Lung microvascular endothelial cell (primary cell): ENCODE measurements at places on chromosomes 6 and 20.

DNA sequence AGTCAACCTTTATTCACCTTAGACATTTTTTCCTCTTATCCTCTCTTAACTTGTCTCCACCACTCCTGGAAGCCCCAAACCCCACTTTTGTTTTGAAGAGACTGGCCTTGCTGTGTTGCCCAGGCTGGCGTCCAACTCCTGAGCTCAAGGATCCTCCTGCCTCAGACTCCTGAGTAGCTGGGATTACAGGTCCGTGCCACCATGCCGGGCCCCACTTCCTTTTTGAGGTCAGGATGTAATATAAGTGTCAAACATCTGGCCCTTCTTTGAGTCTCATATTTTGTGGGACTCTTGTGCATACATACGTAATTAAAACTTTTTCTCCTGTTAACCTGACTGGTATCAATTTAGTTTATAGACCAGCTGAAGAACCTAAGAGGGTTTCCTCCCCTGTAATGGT is 1.4 kb upstream of the CDK19 start:
- DNase-seq, result no peak

DNA sequence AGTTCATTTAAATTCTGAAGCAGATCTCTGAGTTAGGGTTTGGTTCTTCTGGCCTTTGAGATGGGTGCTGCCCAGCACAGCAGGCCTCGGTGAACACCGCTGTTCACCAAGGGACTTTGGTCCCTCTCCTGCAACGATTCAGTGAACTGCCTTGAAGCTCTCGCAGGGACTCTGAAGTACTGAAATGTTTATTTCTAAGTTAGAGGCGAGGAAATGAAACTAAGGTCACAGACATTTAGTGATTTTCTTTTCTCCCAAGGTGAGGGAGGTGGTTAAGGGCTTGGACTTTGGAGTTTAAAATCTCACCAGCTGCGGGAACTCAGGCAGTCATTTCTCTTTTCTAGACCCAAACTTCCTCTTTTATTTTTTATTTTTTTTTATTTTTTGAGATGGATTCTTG is 26.2 kb downstream of the E2F3 start:
- no peak for DNase-seq

- DNase-seq, result no peak
Observed at GRCh38 chr6:84867521-84867920, 103.1 kb upstream of the TBX18 start.

- DNase-seq, result no peak
Observed at GRCh38 chr20:37240337-37241067, 21.1 kb downstream of the GHRH start.

DNA sequence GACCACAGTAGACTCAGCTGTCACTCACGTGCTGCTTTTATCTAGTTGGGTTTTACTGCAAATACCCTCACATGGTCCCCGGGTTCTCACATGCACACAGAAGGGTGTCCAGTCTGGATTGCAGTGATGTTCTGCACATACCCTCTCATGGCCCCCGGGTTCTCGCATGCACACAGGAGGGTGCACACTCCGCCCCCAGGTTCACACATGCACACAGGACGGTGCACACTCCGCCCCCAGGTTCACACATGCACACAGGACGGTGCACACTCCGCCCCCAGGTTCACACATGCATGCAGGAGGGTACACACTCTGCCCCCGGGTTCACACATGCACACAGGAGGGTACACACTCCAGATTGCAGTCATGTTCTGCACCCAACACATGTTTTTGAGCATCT is 224.3 kb downstream of the ERMARD start:
- no peak for DNase-seq

DNA sequence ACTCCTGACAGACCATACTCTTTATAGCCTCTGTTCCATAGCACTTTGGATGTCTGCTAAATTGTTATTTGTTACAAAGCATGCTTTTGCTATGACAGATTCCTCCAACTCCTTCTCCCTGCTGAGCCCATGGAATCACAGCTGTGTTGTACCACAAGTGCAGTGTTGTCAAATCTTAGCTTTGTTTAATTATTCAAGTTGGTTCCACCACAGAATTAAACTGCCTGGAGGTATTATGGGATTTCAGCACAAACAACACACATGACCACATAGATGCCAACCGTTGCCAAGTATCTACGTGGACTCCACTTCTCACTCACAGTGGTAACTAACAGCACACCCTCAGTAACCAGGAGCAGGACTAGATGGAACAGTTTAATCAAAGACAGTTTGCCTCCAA is 32.7 kb upstream of the MARCKS start:
- no peak for DNase-seq

DNA sequence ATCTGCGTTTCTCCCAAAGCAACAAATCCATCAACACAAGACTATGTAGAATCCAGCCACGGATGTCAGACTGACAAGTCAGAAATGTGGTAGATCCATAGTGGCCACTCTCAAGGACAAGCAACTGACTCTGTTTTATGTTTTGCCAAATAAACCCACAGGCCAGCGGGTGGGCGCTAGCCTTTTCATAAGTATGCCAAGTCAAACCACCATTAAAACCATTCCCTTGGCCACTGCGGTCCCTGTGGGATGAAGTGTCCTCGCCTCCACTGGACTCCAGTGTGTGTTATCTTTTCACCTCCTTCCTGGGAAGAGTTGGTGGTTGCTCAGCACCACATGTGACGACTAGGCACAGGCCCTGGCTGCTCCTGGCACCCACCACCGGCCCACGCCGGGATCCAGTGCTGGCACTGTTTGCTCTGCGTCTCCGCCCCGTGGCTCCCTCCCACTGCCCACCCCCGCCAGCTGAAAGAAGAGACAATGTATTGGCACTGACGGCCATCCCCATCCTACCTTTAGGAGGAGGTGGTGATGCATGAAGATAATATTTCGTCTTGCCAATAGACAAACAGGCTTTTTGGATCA is 103.4 kb downstream of the FOXC1 start:
- DNase-seq, result no peak

- no peak for DNase-seq
Observed at GRCh38 chr6:155130161-155130853, 133.5 kb upstream of the CLDN20 start.

DNA sequence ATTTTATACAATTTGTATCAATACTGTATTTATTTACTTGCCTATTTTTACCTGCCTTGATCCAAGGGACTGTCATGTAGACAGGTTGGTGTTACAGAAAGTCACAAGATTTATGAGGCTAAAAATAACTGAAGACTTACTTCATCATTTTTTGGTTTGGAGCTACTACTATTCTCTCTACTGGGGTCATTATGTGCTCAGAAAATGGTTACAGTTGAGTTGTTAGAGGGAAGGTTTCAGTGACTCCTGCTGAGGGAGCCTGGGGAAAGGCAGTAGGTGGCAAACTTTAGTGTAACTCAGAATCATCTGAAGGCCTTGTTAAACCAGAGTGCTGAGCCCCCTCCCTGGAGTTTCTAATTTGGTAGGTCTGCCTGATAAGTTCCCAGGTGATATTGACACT is 118.8 kb downstream of the TINAG start:
- DNase-seq, result no peak

GRCh38 chr20:33796907-33797544 is 14.1 kb upstream of the CHMP4B start:
- DNase-seq, result no peak
